Activated T-helper 1 cell treated with Interleukin-2 at 50 U/mL for 16 hours (primary cell): ENCODE measurements at places on chromosomes 13 and 19.
A peak's percentile ranks its signal among the peaks of the same experiment; 100 is the strongest.

GRCh38 chr13:27168086-27168485, 3.5 kb downstream of the USP12 start:
- no peak for DNase-seq

DNA sequence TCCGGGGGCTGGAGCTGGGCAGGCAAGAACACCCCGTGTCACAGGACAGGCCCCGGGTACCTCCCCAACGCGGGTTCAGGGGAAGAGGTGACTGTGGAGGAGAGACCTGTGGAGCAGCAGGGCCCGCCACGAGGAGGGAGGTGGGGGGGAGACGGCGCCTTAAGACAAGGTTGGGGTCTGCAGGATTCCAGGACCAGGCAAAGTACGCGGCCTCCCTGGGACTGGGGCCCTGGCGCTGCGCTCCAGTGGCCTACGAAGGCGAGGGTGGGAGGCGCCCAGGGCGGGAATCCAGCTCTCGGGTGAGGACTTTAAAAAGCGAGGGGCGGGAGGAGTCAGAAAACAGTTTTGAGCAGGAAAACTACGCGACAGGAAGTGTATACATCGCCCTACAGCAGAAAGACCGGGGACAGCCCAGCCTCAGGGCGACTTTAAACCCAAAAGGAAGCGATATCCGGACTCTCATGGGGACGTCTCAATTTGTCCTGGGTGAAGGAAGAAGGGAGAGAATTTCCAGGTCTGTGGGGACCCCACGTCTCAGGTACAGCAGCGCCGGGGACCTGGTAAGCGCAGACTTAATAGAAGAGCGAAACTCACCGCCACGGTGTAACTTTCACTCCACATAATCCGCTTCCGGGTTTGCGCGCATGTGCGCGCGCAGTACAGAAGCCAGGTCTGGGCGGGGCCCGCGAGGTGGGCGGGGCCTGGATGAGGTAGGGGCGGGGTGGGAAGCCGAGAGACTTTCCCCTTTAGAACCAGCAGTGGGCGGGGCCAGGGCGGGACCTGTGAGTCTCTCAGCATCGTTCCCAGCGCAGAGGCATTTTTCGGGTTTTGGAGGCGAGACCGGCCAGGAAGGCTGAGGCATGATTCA, at the start of gene ZNF83:
Gene ZNF83 (minus strand): TSS at position 638 of the 868 bp plus-strand sequence.
- DNase-seq, result peak; percentile 83

- no peak for DNase-seq
Observed at GRCh38 chr19:8161135-8161646, 11.8 kb upstream of the FBN3 start.

GRCh38 chr19:28864024-28864503, 348.9 kb downstream of the UQCRFS1 start:
- no peak for DNase-seq

DNA sequence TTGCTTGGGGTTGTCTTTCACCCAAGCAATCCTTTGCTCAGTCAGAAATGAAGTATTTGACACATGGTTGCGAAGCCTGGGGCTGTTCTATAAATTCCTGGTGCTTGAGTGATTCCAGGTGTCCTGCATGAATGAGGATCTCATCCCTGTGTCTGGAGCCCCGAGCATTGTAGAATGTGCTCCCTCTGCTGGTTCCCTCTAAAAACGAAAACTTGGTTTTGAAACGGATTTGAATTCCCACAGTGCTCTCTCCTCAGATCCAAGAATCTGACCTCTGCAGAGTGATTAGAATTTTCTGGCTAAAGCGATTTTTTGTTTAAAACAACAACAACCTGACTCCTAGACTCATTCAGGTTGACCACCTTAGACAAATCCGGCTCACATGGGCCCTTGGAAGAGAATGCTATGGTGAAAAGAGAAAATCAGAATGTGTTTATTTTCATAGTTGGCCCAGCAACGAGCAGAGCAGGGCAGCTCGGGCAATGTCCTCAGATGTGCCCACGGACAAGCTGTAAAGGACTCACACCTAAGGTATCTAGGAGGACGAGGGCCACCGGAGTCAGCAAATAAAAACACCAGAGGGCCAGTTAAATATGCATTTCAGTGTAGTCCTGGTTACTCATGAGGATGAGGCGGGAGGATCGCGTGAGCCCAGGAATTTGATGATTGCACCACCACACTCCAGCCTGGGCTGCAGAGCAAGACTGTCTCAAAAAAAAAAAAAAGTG, 8.7 kb upstream of the ATP12A start:
- DNase-seq, result no peak

DNA sequence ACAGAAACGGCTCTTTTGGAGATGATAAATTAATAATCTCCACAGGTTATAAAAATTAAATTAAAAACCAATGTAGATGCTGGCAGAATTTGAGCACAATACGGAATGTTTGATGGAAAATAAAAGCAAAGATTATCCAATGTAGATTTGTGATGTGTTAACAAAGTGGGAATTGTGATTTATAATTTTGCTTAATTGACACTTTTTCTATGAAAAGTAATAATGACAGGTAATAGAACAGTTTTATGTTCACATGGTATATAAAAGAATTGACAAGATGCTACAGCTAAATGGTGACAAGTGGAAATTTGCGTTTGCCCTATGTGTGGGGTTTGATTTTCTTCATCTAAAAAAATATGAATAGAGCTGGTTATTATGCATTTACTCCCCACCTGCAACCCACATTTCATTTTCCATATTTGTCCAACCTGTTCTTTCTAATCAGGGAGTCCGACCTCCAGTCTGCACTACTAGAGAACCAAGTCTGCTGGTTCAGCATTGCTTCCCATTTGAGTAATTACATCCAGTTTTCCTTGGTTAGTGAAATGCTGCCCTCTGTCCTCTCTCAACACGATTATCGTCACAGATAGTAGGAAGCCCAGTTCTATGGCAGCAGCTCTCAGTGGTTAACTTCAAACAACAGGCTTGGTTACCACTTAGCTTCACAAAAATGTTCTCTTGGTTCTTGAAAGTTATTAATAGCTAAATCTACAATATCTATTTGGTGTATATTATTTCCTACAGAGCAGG, 61.4 kb upstream of the SLITRK1 start:
- DNase-seq, result no peak

- no peak for DNase-seq
Observed at GRCh38 chr13:45179428-45179827, 21.4 kb downstream of the KCTD4 start.

- no peak for DNase-seq
Observed at GRCh38 chr13:80889829-80890228, 548.9 kb upstream of the SPRY2 start.

GRCh38 chr19:45169602-45170001, 8.4 kb downstream of the TRAPPC6A start:
- no peak for DNase-seq
